ENCODE measurements at places on chromosomes 3 and 15. TPM values are rescaled to one million over a fixed set of nuclear protein-coding genes. Genes with fewer than 3 reads are reported as not detected.
A peak's percentile ranks its signal among the peaks of the same experiment; 100 is the strongest.

DNA sequence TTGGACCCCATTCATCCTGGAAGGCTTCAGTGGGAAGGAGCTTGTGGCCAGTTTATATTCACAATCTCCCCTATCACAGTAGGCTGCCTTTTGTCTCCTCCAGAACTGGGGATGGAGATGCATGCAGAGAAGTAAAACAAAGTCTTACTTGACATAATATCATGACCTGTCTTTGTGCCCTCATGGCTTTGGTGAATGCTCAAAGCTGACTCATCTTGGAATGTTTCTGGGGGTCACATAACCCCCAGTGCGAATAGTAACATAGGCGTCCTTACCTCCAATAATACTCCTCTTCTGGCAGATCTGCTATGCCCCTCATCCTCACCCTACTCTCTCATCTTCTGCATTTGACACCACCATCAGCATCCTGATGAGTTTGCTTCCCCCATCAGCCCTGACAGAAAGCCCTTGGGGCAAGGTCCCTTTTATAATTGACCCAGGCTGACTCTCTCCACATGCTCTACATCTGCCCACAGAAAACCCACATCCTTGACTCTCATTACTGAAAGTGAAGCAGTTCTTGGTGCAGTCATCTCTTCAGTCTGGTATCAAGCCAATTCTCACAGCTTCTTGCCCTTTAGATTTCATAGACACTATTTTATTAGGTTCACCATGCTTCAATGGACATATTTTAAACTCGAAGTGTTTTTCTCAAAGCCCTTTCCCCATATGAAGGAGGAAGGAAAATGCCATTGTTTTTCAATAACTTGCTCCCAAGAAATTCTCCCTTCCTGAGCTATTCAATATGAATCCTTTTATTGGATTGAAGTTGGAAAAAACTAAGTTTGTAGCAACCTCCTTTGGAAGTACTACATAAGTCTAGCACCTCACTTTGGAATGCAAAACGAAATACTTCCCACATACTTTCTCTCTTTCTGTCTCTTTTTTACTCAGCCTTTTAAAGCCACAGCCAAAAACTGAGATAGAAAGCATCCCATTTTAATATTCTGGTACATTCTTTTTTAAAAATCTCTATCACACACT is 36.6 kb downstream of the OSTN start:
- no peaks in the 10 kb centered on the region for H3K4me1 ChIP-seq
- H3K36me3 ChIP-seq: no peaks in the 10 kb centered on the region
- H3K27ac ChIP-seq: no peak overlapping the region
- no peak for DNase-seq
- H3K27me3 ChIP-seq: no peaks in the 10 kb centered on the region

- H3K27me3 ChIP-seq: no peaks in the 10 kb centered on the region
- DNase-seq: no peak
- no peak overlapping the region for H3K4me3 ChIP-seq
- no peak overlapping the region for H3K27ac ChIP-seq
- H3K36me3 ChIP-seq: no peaks in the 10 kb centered on the region
- H3K4me1 ChIP-seq: no peaks in the 10 kb centered on the region
Measured at GRCh38 chr3:85161544-85161943, 202.8 kb downstream of the CADM2 start.

PLA2G4E gene
- not detected for total RNA-seq

- H3K4me3 ChIP-seq: no peak overlapping the region
- no peak overlapping the region for H3K27ac ChIP-seq
- H3K27me3 ChIP-seq: no peaks in the 10 kb centered on the region
Measured at GRCh38 chr3:13461169-13462124, 18.7 kb upstream of the HDAC11 start.

DNA sequence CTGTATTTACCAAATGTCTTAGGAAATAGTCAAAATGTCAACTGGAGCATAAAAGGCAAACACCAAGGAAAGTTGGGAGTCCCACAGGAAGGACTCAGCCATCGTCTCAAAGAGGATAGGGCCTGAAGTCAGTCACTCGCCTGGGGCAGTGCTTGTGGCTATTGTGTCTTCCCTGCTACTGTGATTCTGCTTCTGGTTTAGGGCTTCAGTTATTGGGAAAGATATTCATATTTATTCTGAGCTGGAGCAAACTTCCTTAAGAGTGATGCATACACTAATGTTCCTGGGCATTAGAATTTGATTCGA is 118.1 kb downstream of the EDEM1 start:
- H3K36me3 ChIP-seq: no peaks in the 10 kb centered on the region
- no peaks in the 10 kb centered on the region for H3K27me3 ChIP-seq
- no peak for DNase-seq
- no peak overlapping the region for H3K4me3 ChIP-seq

- H3K27me3 ChIP-seq: no peaks in the 10 kb centered on the region
- H3K4me1 ChIP-seq: no peaks in the 10 kb centered on the region
- DNase-seq: no peak
- H3K4me3 ChIP-seq: no peak overlapping the region
Measured at GRCh38 chr3:181915551-181915950, 203.8 kb downstream of the SOX2 start.

SCN5A gene
- total RNA-seq: 1.9 TPM

DNA sequence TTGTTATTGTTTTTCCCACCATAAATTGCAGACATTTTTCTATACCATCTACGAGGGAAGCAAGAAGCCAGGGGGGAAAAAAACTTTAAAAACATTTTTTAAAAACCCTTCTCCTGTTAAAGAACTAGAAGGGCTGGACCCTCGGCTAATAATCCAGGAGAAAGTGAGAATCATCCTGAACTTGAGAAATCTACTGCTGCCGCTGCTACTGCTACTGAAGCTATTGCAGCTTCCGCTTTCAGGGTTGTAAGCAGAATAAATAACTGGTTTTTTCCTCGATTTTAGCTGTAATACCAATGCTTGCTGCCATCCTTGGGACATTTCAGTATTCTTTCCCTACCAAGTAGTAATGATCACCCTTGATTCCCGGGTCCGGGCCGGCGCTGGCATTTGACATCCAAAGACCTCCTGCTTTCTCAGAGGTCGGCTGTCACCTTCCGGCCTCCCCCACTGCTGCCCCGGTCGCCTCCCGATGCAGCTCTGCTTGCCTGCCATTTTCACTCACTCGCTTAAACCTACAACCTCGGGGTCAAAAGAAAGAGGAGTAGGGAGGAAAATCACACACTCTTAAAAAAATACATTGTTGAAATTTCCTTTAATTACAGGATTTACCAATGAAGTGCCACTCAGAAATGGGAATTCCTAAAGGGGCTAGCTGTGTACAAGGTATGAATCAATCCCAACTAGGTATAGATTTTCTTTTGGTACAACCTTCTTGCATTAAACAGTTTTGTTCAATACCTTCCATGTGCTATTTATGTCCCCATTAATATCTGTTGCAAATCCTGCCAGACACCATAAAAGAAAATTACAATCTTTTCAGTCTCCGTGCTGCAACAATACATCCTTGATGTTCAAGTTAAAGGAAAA is 674 bp upstream of the MECOM start:
- H3K27me3 ChIP-seq: peaks cover 50% of the 10 kb centered on the region
- H3K4me3 ChIP-seq: no peak overlapping the region
- no peak overlapping the region for H3K27ac ChIP-seq
- H3K4me1 ChIP-seq: peaks cover 19% of the 10 kb centered on the region

GRCh38 chr15:75200765-75201615 is 692 bp upstream of the C15orf39 start:
- H3K4me1 ChIP-seq: peaks cover 53% of the 10 kb centered on the region
- H3K4me3 ChIP-seq: peak overlapping the region; percentile 88
- no peaks in the 10 kb centered on the region for H3K27me3 ChIP-seq
- H3K27ac ChIP-seq: peak overlapping the region; percentile 93
- H3K36me3 ChIP-seq: no peaks in the 10 kb centered on the region

- DNase-seq: no peak
- H3K27ac ChIP-seq: no peak overlapping the region
- H3K4me1 ChIP-seq: no peaks in the 10 kb centered on the region
- no peak overlapping the region for H3K4me3 ChIP-seq
- no peaks in the 10 kb centered on the region for H3K27me3 ChIP-seq
- H3K36me3 ChIP-seq: no peaks in the 10 kb centered on the region
Measured at GRCh38 chr3:24846286-24846860, 351.7 kb upstream of the THRB start.
